ENCODE measurements at places on chromosomes 4 and X. TPM values are rescaled to one million over a fixed set of nuclear protein-coding genes. Genes with fewer than 3 reads are reported as not detected.

Gene NLGN3
- total RNA-seq, result 0.46 TPM

- DNase-seq, result no peak
Measured at GRCh38 chr4:155143512-155143911, 64.9 kb upstream of the NPY2R start.

GRCh38 chrX:20225488-20225833, 41.2 kb downstream of the RPS6KA3 start:
- DNase-seq, result no peak

GRCh38 chr4:183401473-183401872, 43.0 kb upstream of the CDKN2AIP start:
- DNase-seq, result no peak

- no peak for DNase-seq
Measured at GRCh38 chr4:19693936-19694570, 557.7 kb upstream of the SLIT2 start.

- DNase-seq, result peak; percentile 33
Measured at GRCh38 chr4:141027421-141027820, 105.8 kb downstream of the RNF150 start.

- DNase-seq, result no peak
Measured at GRCh38 chr4:38313999-38314561, 349.9 kb upstream of the KLF3 start.

DNA sequence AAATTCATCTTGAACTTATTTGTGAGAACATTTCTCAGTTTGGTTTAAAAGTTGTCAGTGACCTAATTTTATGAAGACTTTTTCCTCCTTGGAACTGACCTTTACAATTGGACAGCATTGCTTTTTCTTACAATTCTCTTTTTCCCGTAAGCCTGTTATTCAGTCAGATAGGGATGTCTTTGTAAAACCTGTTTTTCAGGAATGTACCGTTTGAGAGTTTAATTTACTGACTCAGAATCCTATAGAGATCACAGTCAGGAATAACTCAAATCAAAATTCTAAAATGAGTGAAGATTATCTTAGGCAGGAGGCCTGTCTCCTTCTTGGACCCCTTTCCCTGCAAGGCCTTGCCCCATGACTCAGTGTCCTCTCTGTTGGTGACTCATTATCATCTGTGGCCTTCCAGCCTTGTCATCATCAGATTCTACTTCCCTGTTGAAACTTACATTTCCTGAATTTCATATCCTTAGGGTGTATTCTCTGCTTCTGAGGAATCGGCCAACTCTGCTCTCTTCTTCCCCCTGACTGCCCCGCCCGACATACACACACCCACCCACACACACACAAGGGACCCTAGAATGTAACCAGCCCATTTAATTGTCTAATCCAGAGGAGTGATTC, 99.8 kb downstream of the ARHGAP10 start:
- DNase-seq, result no peak

Gene LRP2BP
- total RNA-seq, result 1.4 TPM

- peak; percentile 47 for DNase-seq
Measured at GRCh38 chrX:48083212-48083611, 11.8 kb upstream of the ZNF630 start.

GRCh38 chrX:109716431-109717028, 16.5 kb downstream of the ACSL4 start:
- DNase-seq, result no peak

- peak; percentile 45 for DNase-seq
Measured at GRCh38 chr4:13544606-13545393, 492 bp upstream of the NKX3-2 start.

GRCh38 chr4:147599769-147600168, 17.4 kb upstream of the TMEM184C start:
- DNase-seq, result no peak

DNA sequence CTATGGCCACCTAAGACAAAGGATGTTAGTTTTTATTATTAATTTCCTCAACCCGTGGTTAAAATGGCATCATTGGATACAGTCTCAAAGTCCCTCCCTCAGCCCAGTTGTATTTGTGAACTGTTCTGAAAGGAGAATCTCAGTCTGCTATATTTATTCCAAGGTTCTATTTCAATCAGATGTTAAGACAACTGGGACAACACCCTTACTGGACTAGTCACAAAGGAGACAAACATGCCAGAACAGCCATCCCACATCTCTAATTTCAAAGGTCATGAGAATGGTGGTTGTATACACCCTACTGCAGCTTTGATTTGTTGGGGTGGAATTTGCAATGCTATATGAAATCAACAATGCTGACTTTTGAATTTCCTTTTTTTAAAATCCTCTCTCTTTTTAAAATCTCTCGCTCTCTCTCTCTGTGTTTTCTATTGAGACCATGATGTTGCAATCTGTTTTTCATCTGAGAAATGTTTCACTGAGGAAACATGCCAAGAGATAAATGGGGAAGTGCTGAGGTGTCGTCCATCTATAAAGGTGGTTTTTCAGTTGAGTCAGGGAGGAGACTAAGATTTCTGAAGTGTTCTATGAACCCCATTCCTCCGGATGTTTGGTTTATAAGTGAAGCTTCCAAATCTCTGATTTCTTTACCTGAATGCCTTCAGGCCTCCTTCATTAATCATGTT, 201.5 kb upstream of the GATB start:
- DNase-seq, result no peak

Gene EGF
- total RNA-seq, result 9.3 TPM

- DNase-seq, result no peak
Measured at GRCh38 chr4:166688835-166689234, 545.5 kb downstream of the SPOCK3 start.

- no peak for DNase-seq
Measured at GRCh38 chrX:45320191-45320590, 119.5 kb upstream of the DIPK2B start.

Gene AMTN
- total RNA-seq, result not detected

Gene OCIAD1
- 273 TPM for total RNA-seq

- no peak for DNase-seq
Measured at GRCh38 chr4:89111833-89112563, 665 bp downstream of the TIGD2 start.

- DNase-seq, result no peak
Measured at GRCh38 chrX:48541140-48541814, 1.8 kb downstream of the TBC1D25 start.

Gene TMEM156
- total RNA-seq, result not detected

GRCh38 chrX:23851544-23851943, 56.2 kb downstream of the APOO start:
- no peak for DNase-seq

DNA sequence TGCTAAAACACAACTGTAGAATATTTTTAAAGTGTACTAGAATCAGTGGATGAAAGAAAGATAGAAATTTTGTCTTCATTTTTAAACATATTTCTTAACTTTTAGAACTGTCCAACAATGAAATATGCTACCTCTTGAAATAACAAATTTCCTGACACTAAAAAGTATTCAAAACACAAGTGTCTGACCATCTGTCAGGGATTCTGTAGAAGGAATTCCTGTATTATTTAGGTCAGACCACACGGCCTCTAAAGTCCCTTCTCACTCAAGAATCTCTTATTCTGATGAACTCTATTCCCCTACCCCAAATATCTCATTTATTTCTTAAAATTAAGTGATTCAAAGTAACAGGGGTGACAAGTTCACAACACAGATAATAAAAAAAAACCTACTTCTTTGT, 99.1 kb downstream of the MAML3 start:
- DNase-seq, result no peak

- peak; percentile 9 for DNase-seq
Measured at GRCh38 chrX:2550328-2551020, 49.7 kb upstream of the DHRSX start.

GRCh38 chrX:70988425-70988824, 57.5 kb upstream of the SLC7A3 start:
- DNase-seq, result no peak
